ENCODE measurements at places on chromosomes 11 and 22.
A peak's percentile ranks its signal among the peaks of the same experiment; 100 is the strongest.

DNA sequence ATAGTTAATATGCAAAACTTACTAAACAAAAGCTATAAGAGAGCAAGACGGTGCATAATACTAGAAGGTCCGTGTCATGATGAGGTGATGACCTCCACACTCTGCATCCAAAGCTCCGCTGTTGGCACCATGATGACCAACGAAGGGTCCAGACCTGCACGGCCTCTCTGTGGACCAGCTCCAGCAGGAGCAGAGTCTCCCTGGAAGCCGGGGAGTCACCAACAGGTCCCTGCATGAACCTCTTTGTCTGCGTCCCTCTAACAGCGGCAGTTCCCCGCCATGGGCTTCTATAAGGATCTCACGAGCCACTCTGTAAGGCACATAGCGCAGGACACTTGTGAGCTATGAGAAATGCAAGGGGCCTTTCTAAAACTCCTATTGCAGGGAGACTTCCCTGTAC, 517.3 kb downstream of the BRD1 start:
- DNase-seq: no peak

GRCh38 chr11:11230802-11231562, 122.1 kb downstream of the CSNK2A3 start:
- DNase-seq: no peak

DNA sequence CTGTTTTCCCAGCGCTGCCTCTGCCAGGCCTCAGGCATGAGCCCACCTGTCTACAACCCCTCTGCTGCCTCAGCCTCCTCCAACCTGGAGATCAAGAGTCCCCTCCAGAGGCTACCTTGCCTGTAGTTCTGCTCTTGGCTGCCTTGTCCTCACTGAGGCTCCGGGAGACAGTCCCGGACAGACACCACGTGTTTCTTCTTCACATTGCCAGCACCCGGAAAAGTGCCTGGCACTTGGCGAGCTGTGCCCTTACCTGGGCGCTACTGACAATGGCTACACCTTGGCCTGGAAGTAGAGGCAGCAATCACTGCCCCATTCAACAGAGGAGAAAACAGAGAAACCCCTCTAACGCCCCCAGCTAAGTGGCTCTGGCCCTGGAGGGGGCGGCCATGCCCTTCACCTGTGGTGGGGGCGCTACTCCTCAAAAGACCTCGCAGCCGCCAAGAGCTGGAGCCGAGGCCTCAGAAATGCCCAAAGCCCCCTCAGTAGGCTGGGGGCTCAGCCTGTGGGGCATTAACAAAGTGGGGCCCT, 3.0 kb upstream of the NAP1L4 start:
- no peak for DNase-seq

- no peak for DNase-seq
Observed at GRCh38 chr11:19632499-19632834, 80.2 kb upstream of the NAV2 start.

DNA sequence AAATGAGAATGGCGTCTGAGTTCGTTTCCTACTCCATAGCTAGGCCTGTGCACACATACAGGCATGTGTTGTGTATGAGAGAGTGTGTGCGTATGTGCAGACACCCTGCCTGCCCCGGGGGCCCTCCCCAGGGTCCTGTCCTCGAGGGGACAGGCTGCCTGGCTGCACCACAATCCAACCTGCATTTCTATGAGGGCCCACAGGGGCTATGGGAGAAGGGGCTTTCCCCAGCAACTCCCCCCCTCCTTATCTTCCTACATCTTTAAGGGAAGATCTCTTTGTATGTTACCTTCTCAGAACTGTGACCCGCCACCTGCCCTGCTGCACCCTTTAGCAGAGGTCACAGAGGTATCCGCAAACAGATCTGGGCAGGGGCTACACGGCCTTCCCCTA, 14.9 kb downstream of the ADORA2A start:
- no peak for DNase-seq

GRCh38 chr11:75333022-75333806, 18.2 kb downstream of the ARRB1 start:
- DNase-seq: no peak

DNA sequence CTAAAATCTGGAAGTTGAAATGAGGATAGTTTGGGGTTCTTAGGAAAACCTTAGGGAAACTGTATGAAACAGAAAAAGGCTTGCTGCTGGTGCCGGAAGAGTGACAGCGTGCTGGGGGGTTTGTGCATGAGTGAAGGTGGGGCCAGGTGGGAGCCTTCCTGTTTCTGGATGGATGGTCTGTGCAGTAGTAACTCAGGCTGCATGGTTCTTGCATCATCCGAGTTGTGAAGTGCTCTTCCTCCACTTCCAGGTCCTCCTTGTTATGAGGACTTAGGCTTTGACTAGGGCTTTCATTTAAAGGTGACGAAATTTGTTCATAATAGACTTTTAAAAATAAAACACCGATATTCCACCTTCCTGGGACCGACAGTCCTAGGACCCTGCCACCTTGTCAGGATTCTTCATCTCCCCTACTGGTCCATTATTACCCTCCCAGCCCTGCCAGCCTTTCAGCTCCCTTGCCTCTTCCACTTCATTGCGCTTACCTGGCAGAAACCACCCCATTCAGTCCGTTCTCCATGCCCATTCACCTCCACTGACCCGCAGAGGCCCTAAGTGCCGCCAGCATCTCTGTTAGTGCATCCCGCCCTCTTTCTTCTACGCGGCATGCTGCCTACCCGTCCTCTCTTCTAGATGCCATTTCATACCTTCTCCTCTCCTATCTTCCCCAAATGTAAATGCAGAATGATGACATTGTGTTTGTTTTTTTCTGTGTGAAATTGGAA, 47.3 kb downstream of the PPFIA1 start:
- no peak for DNase-seq

DNA sequence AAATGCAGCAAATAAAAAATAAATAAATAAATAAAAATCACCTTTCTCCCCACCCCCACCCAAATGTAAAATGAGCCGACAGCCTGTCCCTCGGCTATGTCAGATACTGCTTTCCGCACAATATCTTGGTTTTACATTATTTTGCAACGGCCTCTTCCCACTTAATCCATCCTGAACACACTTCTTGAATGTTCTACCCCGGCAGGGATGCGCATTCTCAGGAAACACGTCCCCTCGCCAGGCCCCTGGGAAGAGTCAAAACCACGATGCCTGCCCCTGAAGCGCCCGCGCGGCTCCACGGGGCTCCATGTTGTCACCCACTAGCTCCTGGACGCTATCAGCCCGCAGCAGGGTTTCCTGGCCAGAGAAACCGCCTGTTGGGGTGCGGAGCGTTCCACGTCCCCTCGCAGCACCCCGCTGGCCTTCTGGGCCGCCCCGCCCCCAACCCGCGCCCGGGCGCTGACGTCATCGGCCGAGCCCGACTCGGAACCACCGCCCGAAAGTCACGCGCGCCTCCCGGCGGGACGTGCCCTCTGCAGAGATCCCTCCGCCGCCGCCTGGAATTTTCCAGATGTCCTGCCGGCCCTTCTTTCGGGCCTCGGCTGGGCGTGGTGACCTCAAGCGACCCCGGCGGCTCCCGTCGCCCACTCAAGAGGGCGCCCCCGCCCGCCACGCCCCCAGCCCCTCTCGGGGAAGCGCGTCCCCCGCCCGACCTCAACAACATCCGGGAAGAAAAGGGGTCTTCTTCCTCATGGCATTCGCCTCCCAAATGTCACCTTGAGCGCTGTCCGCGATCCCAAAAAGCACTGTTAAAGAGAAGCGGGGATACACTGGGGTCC, 585 bp upstream of the NEAT1 start:
- peak; percentile 84 for DNase-seq

- DNase-seq: no peak
Observed at GRCh38 chr11:19660076-19660475, 52.6 kb upstream of the NAV2 start.

DNA sequence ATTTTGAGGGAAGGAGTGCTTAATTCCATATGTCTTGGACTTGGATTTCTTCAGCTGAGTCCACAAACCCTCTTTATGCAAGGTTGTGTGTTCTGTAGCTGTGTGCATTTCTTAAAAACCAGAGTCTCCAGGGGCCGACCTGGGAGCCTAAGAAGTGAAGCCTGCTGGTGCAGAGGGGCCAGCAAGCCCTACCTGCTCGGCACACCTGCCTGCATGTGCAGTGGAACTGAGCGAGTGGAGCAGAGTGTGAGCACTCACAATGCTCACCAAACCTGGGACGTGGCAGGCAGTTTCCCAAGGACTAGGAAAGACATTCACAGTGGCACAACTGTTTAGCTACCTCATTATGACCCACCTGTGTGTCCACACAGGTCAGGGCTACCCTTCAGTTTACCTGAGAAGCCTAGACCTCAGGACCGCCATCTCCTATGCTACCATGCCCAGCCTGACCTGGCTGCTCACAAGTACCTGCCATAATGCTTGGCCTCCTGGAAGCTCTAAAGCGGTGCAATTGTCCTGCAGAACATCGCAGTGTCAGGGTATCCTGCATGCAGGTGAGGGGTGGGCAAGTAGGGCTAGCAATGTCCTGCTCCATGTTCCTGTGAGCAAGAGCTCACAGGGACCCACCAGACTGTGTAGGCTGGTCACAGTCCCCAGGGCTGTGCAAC, 3.8 kb downstream of the C22orf39 start:
- DNase-seq: no peak

- DNase-seq: no peak
Observed at GRCh38 chr11:62613291-62613778, 278 bp downstream of the ROM1 start.

DNA sequence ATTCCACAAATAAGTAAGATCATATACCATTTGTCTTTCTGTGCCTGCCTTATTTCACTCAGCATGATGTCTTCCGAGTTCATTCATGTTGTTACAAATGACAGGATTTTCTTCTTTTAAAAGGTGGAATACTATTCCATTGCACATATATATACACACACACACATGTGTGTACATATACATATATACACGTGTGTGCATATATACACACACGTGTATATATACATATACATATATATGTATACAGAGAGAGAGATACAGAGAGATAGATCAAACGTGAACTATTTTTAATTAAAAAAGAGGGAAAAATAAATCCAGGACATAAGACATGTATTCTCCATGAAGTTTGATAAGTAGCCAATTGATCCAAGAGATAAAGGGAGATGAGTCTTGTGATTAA, 108.1 kb downstream of the TRPC6 start:
- DNase-seq: no peak

- DNase-seq: no peak
Observed at GRCh38 chr11:9072626-9073176, 18.7 kb downstream of the SCUBE2 start.

GRCh38 chr11:104858882-104859775, 39.1 kb downstream of the CASP12 start:
- no peak for DNase-seq

DNA sequence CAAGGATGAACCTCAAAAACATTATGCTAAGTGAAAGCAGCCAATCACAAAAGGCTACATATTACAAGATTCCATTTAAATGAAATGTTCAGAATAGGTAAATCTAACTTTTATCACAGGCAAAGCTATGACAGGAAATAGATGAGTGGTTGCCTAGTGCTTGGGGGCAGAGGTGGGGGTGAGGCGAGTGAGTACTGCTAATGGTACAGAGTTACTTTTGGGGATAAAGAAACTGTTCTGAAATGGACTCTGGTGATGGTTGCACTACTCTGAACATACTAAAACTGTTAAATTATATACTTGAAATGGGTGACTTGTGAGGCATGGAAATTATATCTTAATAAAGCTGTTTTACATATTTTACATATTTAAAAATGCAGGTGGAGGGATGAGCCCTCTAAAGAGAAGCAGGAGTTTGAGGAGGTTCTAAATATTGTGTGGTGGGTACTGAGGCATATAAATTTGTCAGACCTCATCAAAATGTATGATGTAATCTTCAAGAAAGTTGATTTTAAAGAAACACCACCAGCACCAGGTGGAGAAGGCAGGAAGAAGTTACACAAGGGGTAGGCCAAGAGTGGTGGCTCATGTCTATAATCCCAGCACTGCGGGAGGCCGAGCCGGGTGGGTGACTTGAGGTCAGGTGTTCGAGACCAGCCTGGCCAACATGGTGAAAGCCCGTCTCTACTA, 3.6 kb downstream of the SLC43A1 start:
- no peak for DNase-seq

GRCh38 chr11:126146454-126147192, 64.8 kb downstream of the RPUSD4 start:
- no peak for DNase-seq

GRCh38 chr11:131253656-131254151, 116.7 kb upstream of the NTM start:
- no peak for DNase-seq

DNA sequence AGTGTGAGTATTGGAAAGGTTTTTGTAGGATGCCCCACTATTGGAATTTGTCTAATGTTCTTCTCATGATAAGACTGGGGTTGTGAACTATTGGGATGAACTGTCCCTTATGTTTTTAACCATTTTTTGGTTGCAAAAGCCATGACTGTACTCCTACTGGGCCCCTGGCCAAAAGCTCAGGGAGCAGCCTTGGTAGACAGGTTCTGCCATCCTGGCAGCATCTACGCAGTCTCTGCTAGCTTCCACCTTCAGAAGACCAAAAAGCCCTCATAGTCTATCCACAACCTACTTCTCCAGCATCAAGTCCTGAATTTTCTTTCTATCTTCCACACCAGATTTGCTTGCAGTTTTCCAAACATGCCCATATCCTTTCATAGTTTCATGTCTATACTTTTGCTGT, 211.8 kb downstream of the TENM4 start:
- DNase-seq: no peak

- DNase-seq: no peak
Observed at GRCh38 chr22:39207141-39208012, 37.4 kb downstream of the PDGFB start.

DNA sequence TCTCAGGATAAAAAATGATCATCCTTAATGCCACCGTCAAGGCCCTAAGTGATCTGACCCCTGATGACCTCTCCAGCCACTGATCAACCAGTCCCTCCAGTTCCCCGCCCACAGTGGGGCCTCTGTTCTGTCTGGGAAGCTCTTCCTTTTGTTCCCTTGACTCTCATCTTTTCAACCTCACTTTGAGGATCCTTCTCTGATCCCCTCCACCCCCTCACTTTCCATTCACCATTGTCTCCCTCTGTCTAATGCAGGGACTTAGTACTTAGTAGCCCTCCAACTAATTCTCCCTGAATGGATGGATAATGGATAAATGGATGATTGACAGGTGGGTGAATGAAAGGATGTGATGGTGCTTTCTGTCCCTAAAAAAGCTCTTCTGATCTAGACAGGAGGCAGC, 45.6 kb downstream of the C11orf58 start:
- no peak for DNase-seq

- DNase-seq: no peak
Observed at GRCh38 chr11:78192223-78192719, 3.6 kb downstream of the USP35 start.

GRCh38 chr11:30329150-30329940, 6.4 kb downstream of the ARL14EP start:
- no peak for DNase-seq

- no peak for DNase-seq
Observed at GRCh38 chr22:19814428-19814827, 40.2 kb downstream of the GNB1L start.

GRCh38 chr11:5265832-5266231, 3.9 kb downstream of the HBE1 start:
- DNase-seq: no peak

GRCh38 chr11:82675838-82676237, 57.8 kb downstream of the FAM181B start:
- no peak for DNase-seq

GRCh38 chr11:117900121-117900648, 23.7 kb upstream of the FXYD6 start:
- no peak for DNase-seq
